ENCODE measurements at places on chromosomes 16 and 17. TPM values are rescaled to one million over a fixed set of nuclear protein-coding genes. Genes with fewer than 3 reads are reported as not detected.

DNA sequence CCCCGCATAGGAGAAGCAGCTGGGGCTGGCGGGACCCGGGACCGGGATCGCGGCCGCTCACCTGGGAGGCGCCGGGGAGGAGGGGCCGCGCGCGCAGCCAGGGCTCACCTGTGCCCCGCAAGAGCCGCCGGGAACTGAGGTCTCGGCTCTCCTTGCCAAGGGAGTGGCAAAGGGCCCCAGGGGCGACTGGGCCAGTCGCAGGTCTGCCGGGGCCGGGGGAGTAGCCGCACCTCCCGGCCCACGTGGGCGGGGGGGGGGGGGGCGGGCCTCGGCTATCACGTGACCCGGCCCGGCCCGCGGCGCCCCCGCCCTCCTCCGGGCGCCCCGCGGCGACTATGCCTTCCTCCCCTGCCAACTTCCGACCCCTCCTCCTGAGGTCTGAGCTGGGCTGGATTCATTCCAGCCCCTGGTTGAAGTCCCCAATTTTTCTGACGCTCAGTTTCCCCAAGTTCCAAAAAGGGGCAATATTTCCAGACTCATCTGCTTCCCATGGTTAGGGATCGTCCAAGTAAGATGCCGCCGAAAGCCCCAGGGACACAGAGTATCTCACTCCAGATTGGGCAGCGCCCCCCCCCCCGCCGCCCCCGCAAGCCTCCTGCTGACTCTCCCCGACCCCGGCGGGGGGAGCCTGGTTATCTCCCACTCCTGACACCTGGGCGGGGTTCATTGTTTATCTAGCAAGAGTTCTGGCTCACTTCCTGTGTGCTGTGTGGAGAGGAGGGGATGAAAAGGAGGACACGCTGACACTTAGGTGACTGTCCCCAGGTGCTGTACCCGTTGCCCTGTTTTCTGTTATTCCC, at the start of gene TMC6:
Gene TMC6 (minus strand): TSS at position 205 of the 800 bp plus-strand sequence. CDS start 1,923 bp downstream, outside the sequence.
- peak; percentile 49 for DNase-seq

GRCh38 chr17:49442041-49442440, 27.4 kb upstream of the PHB1 start:
- no peak for DNase-seq

DNA sequence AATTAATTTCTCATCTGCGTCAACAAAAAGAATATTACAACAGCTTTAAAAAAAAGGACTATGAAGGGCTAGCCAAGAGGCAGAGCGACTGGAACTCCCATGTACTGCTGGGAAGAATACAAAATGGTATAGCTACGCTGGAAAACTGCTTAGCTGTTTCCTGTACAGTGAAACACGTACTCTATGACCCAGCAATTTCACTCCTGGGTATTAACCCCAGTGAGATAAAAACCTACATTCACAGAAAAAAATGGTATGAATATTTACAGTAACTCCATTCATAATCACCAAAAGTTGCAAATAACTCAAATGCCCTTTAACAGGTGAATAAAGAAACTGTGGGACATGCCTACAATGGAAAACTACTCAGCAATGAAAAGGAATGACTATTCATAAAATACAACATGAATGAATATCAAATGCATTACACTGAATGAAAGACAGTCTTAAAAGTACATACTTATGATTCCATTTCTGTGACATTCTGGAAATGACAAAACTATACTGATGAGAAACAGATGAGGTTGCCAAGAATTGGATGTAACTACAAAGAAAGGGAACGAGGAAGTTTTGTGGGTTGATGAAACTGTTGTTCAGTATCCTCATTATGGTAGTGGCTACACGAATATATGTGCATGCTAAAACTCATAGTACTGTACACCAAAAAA, 27.6 kb downstream of the CMTM4 start:
- no peak for DNase-seq

DNA sequence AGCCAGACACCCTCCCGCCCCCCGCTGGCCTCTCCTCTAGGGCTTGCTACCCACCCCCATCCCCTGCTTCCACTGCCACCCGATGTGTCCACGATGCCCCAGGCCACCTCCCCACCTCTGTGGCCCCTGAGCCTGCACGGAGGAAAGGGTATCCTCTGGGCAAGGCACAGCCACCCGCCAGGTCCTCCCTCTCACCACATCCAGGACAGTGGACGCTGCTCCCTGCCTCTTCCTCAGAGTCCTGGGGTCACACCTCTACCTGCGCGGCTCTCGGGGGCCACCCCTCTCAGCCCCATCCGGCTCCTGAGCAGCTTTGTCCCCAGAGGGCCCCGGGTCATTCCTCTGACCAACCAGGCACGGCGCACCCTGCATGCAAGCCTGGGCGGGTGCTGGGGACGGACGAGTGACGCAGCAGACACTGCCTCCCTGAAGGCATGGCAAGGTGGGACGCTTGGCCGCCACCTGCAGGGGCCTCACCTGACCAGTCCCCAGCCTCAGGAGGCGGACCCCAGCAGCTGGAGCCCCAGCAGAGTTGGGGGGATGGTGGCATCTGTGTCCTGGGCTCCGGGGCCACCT, 24.8 kb downstream of the FLYWCH1 start:
- DNase-seq, result no peak

DNA sequence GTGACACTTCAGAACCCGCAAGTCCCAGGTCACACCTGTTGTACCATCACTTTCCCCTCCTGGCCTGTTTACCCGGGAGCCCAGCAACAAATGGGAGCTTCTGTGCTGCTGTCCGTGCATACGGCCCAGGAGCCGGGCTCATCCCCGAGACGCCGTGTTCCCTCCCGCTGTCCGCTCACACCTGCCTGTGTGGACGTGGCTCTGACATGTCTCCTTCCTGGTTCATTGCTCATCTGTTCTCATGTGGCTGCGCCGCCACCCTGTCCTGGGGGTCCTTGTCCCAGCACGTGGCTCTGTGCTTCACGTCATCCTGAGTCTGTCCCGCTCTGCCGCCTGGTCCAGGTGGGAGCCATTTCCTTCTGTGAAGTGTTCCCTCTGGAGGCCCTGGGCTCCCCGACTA, 37.9 kb downstream of the TBCD start:
- no peak for DNase-seq

The NRN1L gene
- not detected for total RNA-seq

- DNase-seq, result peak; percentile 52
Observed at GRCh38 chr17:40313668-40314583, 4.9 kb downstream of the RARA start.

The RHOT1 gene
- 49.9 TPM for total RNA-seq
